HTR-8/SVneo (cell line): ENCODE measurements at places on chromosomes 13 and 19.

DNA sequence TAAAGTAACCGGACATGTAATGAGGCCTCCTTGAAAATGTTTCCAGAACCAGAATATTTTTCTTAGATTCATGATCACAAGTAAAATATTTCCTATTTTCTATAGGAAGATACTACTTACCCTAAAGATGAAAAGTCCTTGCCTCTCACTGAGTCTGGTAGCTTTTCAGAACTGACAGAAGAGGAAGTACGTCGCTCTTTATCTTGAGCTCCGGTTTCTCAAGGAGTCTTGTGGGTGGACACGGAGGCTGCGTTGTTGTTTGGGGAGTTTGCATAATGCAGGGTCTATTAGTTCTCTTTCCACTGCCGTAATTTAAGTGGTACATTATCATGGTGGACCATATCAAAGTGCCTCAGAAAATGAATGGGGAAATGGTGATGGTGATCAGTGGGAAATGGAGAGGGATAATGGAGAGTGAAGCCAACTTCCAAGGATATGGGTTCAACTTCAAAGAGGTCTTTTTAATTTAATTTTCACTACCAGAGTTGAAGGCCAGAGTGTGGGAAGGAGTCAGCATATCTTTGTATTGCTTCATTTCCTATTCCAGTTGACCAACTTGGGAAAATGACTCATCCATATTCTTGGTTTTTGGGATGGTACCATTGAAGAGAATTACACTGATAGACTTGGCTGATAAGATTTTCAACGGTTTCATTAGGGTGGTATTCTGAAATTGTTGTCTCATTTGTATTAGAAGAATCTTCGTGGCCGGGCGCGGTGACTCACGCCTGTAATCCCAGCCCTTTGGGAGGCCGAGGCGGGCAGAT lies 23.4 kb downstream of the MBD3L2B start:
- no peak for DNase-seq

DNA sequence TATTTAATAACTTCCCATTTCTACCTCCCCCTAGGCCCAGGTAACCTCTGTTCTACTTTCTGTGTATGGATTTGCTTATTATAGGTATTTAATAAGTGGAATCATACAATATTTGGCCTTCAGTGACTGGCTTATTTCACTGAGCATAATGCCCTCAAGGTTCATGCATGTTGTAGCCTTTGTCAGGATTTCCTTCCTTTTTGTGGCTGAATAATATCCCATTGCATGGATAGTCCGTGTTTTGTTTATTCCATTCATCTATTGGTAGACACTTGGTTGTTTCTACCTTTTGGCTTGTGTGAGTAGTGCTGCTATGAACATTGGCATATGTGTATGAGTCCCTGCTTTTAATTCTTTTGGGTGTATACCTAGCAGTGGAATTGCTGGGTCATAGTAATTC lies 9.4 kb downstream of the HNRNPM start:
- no peak for DNase-seq

DNA sequence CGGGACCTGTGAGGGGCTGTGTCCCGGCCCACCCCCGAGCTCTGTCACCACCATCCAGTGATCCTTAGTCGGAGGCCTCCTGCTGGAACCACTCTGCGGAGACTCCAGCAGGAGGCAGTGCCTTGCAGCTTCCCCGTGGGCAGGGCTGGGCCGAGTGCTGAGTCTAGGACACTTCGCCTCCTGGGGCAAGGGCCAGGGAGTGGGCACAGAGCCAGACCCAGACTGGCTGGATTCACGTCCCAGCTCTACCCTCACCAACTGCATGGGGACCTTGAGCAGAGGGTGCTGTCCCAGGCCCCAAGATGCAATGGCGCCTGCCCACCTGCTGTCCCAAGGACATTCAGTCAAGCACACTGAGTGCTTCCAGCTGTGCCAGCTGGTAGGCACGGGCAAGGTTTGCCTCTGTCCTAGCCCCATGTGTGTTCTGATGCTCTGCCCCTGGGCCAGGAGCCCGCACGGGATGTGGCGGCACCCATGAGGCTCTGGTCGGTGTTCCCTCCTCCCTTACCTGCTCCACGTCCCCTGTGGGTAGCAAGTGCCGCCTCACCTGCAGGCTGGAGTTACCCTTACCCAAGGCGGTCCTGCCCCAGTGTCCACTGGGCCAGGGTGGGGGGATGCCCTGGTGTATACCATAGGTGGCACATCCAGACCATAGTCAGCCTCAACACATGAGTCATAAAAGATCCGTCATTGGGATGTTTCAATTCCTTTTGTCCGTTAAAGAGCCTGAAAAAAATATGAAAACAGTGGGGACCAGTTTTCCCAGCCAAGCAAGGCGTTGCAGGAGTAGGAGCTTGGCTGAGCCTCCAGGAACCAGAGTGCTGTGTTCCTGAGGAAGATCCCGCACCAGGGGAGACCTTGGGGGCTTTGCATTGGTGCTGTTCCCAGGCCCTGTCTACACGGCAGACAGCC lies 7.4 kb downstream of the FZR1 start:
- no peak for DNase-seq

- no peak for DNase-seq
Observed at GRCh38 chr19:31438401-31439269, 89.4 kb upstream of the TSHZ3 start.

DNA sequence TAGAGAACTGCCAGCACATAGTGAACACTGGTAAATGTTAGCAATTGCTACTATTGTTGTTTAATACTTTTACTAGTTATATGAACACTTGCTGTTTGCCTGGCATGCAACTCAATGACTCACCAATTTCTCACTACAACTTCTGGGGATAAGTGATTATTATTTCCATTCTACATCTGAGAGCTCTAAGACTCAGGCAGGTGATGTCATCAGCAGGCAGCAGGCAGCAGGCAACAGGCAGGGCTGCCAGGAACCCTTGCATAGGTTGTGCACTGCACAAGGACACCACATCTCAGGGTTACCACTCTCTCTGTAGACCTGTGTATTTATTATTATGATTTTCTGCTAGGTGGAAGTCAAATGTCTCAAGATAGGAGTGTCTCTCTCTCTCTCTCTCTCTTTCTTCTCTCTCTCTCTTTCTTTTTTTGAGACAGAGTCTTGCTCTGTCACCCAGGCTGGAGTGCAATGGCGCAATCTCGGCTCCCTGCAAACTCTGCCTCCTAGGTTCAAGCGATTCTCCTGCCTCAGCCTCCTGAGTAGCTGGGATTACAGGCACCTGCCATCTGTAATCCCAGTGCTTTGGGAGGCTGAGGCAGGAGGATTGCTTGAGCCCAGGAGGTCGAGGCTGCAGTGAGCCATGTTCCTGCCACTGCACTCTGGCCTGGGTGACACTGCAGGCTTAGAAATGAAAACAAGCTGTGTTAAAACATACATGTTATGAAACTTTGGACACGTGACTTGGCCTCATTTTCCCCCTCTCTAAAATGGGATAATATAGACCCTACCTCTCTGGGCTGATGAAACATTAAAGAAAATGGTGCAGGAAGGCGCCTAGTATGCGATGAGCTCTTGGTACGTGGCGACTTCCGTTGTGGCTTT lies 22.7 kb downstream of the HPN start:
- peak; percentile 34 for DNase-seq

DNA sequence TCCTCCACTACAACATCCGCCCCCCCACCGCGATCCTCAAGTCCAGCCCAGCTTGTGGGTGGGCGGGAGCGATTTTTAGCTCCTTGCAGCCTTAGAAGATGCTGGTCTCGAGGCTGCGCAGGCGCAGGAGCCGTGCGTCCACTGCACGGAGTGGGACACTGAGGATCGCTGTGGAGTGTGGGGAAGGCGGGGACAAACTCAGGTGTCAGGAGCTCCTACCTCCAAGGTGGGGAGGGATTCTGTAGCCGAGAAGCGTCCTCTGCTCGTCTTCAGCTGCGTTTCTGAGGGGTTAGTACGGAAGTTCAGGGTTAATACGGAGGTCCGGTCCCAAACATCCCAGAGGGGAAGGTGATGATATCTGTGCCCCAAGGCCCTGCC lies at the start of gene RTBDN:
Gene RTBDN, minus strand, starts transcription at position 14 of the 378 bp plus-strand sequence. CDS start 4,600 bp downstream, outside the sequence.
- no peak for DNase-seq

DNA sequence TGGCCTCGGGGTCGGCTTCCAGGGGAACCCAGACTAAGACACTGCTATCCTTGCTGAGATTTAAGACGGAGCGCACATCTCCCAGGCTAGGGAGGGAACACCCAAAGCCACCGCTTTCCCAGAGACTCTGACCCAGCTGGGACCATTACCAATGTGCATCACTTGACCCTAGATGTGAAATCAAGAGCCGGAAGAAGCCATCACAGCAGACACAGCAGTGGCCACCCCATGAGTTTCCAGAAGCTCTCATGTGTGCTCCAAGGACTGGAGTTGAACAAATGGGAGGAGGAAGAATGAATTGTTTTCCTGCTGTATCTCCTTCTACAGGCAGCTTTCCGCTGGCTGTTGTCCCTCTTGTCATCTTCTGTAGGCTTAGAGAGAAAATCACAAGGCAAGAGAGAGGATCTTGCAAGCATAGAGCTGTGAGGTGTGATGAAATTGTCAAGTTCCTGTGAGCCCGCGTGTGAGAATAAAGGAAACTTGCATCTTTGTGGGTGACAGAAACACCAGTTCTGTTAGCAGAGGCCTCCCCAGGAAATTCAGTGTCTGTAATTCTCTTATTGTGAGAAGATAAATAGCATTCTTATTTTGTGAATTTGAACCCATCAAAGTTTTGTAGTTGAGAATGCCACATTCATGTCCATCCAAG lies 711.8 kb downstream of the UQCRFS1 start:
- no peak for DNase-seq

DNA sequence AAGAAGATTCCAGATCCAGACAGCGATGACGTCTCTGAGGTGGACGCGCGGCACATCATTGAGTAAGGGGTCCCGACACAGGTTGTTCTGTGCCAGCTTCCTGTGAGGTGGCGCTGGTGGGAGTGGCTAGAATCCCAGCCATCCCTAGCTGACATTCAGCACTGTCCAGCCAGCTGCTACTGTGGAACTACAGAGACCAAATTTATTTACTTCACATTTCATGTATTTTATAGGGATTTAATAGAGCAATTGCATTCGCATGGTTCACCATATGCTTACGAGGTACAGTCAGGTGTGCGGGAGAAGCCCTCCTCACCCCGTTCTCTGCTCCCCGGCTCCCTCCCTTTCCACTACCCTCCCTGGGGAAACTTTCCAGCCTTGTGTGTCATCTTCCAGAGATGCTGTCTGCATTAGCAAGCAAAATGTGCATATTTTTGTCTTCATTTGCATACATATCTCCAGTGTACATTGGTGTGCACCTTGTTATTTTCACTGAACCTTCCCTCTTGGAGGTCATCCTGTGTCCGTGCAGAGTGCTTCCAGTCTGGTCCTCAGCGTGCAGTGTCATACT lies 47.2 kb downstream of the SMARCA4 start:
- no peak for DNase-seq

DNA sequence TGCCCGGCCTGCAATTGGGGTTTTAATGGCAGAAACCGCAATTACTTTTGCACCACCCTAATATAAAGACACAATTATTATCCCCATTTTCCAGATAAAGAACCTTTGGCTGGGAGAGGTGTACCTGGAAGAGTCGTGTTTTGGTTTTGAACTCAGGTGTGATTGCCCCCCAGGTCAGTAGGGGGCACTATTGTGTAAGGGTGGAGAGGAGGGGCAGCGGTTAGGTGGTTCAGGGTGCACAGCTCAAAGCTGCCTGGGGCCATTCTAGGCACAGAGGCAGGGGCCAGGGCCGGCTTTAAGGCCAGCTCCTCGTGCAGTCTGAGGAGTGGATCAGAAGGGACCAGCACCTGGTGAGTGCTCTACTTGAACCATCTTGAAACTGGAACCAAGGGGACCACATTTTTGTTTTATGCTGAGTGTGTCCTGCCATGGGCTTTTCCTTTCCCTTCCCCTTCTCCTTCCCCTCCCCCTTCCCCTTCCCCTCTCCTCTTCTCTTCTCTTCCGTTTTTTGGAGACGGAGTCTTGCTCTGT lies 5.8 kb upstream of the FCGRT start:
- DNase-seq: peak; percentile 69

DNA sequence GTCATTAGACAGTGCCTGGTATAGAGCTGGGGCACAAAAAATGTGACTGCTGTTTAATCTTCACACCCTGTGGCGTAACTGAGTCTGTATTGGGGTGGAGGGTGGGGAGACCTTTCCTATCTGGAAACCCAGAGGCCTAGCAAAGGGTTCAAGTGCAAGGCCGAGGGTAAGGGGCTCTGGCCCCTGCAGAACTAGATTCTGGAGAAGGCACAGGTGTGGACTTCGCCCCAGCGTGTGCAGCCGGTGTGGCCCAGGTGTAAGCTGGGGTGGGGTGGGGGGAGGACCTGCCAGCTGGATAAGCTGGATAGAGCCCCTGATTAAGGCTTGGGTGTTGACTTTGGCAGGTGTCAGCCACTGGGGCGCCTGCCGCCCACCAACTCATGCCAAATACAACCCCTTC lies 1.3 kb downstream of the RAB3D start:
- no peak for DNase-seq

DNA sequence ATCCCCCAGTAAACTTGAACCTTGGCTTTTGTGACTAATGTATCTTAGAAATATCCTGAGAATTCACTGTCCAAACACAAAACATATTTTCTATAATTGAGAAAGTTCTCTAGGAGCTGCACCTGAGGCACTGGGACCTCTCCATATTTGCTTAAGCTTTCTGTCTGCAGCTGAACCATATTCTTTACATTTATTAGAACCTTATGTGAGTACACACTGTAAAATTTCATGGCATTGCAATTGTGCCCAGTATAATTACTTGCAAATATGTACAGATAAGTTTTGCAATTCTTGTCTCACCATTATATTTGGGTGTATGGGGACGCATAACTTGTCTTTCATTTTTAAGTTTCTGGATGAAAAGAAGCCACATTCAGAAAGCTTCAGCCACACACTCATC lies 280.7 kb upstream of the KLHL1 start:
- no peak for DNase-seq

DNA sequence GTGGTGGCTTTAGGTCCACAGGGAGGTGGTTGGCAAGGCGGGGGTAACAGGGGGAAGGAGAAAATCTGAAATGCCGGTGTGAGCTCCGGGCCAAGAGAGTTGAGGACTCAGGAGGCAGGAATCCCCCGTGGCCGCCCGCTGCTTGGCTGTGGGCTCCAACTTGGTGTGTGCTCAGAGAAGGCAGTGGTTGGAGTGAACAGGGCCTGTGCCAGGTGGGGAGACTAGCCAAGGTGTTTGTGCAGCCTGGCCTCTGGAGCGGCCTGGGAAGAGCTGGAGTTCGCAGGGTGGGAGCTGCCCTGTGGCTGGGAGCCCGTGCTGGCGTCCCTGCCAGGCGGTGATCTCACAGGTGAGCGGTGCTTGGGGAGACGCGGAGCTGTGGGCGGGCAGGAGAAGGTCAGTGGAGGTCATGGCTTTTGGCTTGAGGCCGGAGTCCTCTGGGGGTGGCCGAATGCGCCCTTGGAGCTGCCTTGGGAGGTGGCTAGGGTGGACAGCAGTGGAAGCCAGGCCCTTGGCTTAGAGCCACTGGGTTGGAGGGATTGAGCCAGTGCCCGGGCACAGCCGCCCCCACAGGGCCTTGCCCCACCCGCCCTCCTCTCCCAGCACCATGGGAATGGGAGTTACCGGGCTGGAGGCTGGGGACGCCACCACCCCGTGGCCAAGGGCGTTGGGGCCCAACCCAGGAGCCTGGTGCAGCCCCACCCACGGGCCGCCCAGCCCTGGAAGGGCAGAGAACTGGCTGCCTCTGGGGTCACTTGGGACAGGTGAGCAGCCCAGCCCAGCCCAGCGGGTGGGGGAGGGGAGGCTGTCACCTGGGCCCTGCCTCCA lies 7.1 kb upstream of the CIRBP start:
- DNase-seq: no peak

- DNase-seq: no peak
Observed at GRCh38 chr19:47240996-47241918, 10.3 kb upstream of the BBC3 start.
